Activated CD4-positive, alpha-beta T cell treated with anti-CD3 and anti-CD28 coated beads for 1 hour (primary cell): ENCODE measurements at places on chromosomes 3 and 15.

- DNase-seq, result no peak
These were observed 4.3 kb upstream of the UACA start for GRCh38 chr15:70767667-70768066.

- no peak for DNase-seq
These were observed 47.8 kb upstream of the CTSH start for GRCh38 chr15:78992416-78993256.

- no peak for DNase-seq
These were observed 4.6 kb downstream of the FGD5 start for GRCh38 chr3:14823393-14823792.

DNA sequence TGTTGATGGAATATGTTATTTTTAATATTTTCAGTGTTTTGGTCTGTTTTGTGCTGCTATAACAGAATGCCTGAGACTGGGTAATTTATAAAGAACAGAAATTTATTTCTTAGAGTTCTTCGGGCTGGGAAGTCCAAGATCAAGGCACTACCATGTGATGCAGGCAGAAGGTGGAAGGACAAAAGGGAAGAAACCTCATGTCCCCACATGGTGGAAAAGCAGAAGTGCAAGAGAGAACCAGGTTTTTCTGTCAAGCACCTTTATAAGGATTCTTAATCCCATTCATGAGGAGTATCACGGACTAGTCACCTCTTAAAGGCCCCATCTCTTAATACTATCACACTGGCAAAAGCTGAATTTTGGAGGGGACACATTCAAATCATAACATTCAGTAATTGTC lies 57.9 kb upstream of the EPHB3 start:
- DNase-seq, result no peak

DNA sequence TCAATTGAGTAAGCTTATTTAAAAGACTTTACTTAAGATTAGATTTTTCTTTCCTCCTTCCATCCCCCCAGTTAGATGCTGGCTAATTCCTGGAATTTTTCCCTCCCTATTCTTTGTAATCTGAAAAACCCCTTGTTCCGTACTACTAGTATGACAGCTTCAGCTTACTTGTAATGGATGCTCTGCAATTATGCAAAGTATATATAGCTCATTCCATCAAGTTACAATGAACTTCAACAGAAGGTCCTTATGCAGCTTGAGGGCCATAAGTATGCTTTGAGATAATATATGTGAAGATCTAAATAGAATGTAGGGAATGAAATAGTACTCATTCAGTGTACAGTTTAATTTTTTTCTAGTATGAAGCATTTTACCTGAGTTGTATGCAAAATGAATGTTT lies 398.3 kb upstream of the NAALADL2 start:
- DNase-seq, result no peak

DNA sequence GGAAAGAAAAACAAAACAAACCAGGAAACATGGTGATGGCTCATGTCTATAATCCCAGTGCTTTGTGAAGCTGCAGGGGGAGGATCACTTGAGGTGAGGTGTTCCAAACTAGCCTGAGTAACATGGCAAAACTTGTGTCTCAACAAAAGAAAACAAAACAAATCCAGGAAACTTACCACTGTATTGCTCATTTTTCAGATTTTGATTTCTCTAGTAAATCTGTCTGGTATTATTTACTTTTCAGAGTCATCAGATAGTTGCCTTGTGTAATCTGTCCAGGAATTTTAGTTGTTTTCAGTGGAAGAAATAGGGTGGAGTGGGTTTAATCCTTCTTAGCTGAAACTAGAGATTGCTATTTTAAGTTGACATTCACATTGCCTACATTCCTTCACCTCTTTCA lies 91.8 kb upstream of the ALCAM start:
- DNase-seq, result no peak

- DNase-seq, result no peak
These were observed 14.0 kb downstream of the TTC14 start for GRCh38 chr3:180615954-180616353.

DNA sequence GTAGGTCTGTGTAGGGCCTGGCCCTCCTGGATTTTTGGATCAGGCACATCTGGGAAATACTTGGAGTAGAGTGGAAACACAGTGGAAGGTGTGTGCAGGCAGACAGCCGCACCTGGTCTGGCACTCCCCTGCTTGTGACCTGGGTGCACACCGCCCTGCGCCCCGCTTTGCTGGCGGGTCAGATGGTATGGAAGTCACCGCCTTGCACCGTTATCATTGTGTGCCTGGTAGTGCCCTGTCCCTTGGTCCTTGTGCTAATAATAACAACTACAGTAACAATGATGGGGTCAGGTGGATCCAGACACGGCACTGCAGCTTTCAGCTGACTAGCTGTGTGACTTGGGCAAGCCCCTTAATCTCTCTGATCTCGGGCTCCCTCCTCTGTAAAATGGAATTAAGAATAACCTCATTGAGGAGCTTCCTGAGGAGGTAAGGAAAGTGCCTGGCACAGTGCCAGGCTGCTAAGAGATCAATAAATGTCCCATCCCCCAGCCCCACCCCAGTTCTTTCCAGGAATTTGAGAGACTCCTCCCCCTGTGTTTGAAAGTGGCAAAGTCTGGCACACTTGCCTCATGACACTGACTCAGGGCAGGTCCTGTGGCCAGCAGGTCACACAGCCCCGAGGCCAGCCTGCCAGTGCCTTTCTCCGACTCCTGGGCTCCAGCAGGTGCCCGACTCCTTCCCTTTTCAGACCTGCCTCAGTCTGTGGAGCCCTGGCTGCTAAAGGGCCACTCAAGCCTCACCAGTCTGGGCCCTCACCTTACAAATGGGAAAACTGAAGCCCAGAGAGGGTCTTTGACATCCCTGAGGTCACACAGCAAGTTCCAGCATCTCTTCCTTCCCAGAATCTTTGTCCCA lies 9.8 kb downstream of the ISG20 start:
- DNase-seq, result no peak

- no peak for DNase-seq
These were observed 108.4 kb downstream of the MBNL1 start for GRCh38 chr3:152377184-152377570.

DNA sequence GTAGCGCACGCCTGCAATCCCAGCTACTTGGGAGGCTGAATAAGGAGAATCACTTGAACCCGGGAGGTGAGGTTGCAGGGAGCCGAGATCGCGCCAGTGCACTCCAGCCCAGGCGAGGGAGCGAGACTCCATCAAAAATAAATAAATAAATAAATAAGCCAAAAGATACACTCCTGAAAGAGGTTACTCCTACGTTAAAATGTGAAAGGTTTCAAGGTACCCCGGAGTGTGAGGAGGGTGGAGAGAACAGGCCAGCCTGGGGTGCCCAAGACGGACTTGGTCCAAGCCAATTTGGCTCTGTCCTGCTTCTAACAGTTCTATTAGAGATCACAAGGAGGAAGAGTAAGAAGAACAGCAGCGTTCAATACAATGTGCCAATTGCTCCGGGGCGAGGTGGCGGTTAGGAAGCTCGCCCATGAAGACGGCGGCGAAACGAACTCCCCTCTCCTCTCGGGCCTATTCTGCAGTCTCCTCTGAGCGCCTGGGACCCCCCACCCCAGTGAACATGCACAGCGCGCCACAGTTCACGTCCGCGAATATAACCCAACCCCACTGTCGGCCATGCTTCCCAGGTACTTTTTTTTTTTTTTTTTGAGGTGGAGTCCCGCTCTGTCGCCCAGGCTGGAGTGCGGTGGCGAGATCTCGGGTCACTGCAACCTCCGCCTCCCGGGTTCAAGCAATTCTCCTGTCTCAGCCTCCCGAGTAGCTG lies 942 bp downstream of the ELP6 start:
- no peak for DNase-seq

DNA sequence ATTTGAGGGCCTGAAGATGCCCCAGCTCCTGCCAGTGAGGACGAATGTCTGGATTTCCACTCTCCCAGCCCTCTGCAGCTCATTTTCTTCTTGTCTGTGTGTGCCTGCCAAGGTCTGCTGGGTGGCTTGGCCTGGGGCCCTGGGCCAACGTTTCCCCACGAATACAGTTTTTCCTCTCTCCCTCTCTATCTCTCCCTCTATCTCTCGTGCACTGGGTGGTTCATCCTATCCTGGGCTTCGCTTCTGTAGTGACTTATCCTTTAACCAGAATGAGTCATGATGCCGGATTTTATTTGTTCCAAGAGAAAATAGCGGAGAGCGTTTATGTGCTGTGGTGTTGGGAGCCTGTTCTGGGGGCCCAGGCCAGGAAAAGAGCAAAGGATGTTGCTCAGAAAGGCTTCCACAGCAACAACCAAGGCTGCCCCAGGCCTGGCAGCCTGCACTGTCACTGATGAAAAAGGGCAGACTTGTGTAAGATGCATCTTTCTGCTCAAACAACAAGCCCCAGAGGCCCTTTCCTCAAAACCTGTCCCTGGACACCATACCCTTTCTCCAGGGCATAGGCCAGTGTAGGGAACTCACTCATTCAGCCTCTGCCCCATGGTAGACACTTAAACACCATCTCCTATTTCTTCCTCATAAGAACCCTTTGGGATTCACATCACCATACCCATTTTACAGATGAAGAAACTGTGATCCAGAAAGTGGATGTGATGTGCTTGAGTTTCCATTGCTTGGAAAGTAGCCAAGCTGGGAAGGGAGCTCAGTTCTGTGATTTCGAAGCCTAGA lies 47.3 kb downstream of the ITGA11 start:
- no peak for DNase-seq

- DNase-seq, result no peak
These were observed 50.0 kb upstream of the NMD3 start for GRCh38 chr3:161171113-161171512.

DNA sequence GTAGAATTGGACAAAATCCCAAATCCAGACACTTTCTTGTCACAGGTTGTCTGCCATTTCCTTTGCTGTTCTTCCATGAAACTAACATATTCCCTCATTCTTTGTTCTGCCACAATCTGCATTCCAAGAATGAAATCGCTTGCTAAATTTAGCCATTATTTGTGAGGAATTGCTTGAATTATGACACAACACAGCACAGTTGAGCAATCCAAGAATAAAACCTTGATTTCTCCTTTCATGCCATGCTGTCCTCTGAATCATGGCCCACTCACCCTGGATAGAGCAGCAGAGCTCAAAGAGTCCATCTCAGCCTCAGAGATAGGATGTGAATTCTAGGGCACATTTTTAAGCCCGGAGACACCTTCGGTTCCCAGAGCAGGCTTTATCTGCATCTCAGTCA lies 35.2 kb upstream of the GREM1 start:
- no peak for DNase-seq

DNA sequence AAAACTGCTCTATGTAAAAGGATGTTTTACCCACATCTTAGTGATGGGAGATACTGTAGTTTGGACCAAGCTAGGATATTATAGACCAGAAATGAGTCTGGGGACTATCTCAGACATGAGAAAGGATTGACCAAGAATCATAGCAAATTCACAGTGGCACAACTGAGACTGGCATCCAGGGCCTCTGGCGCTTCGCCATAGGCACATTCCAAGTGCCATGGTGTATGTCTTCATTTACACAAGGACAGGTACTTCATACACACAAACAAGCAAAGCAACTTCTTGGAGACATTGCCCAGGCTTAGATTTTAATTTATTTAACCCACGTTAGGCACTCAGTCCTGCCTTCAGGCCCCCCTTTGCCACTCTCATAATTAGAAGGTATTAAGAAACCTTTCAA lies 28.9 kb downstream of the CACNA1D start:
- no peak for DNase-seq

GRCh38 chr3:6706777-6707176 lies 154.1 kb upstream of the GRM7 start:
- no peak for DNase-seq

GRCh38 chr15:45777781-45778180 lies 143.0 kb downstream of the SQOR start:
- no peak for DNase-seq

GRCh38 chr3:114651555-114651954 lies 357.7 kb downstream of the TIGIT start:
- no peak for DNase-seq

GRCh38 chr3:144873066-144873465 lies 901.4 kb downstream of the DIPK2A start:
- no peak for DNase-seq

DNA sequence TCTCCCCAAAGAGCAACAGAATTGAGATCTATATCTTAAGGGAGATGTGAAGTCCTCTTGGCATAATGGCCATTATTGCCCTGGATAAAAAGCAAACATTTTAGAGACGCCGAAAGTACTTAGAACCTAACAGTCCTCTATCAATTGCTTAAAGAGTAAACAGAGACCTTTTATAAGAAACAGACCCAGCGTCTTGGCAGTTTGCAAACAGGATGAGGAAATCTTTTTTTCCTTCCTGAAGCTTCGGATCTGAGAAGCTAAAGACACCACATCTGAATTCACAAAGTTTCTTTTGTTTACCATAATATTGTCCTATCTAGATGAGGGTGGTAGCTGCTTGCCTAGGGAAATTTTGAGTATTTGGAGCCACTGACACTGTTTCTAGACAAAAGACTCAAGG lies 59.9 kb upstream of the LIMD1 start:
- no peak for DNase-seq

GRCh38 chr3:184579513-184579912 lies 17.9 kb downstream of the EPHB3 start:
- no peak for DNase-seq

DNA sequence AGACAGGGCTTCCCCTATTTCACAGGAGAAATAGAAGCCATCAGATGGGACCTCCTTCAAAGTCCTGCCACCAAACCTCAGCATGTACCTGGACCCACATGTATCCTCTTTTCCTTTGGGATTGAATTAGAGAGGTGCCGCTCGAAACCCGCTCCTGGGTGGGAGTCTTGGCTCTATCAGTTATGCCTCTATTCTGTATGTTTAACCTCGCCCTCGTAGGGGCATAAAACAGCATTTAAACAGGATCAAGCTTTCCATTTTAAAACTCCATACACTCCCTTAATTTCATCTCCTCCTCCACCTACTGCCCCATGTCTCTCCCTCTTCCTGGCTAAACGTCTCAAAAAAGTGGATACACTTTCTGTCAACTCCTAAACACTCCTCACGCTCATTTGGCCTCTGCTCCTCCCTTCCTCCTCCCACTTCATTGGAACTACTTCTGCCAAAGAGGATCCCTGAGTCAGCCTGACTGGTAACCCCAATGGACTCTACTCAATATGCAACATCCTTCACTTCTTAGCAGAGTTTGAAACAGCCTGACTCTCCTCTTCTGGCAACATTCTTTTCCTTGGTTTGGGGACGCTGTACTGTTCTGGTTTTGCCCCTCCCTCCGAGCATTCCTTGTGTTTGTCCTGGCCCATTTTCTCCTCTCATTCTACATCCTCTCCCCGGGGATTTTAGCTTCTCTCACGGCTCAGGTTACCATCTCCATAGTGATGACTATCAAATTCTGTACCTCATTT lies 23.0 kb upstream of the MUC20 start:
- no peak for DNase-seq

DNA sequence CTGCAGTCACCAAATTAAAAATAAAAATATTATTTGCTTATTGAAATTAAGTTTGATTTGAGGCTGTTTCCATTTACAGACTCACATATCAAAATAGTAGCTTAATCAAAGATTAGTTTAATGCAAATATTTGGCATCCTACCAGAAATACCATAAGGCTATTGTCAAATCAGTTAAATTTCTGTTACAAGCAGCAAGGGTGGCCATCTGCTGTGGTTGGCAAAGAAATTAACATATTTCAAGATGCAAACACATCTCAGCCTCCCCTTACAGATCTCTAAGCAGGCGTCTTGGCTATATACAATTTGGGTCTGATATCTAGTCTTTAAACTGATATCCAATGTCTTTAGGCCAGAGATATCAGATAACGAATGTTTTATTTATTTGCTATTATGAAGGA lies 83.2 kb upstream of the NEDD4 start:
- no peak for DNase-seq
